ENCODE measurements at places on chromosomes 11 and 22.

GRCh38 chr22:48780597-48781277, 1046.9 kb downstream of the BRD1 start:
- no peak for DNase-seq

DNA sequence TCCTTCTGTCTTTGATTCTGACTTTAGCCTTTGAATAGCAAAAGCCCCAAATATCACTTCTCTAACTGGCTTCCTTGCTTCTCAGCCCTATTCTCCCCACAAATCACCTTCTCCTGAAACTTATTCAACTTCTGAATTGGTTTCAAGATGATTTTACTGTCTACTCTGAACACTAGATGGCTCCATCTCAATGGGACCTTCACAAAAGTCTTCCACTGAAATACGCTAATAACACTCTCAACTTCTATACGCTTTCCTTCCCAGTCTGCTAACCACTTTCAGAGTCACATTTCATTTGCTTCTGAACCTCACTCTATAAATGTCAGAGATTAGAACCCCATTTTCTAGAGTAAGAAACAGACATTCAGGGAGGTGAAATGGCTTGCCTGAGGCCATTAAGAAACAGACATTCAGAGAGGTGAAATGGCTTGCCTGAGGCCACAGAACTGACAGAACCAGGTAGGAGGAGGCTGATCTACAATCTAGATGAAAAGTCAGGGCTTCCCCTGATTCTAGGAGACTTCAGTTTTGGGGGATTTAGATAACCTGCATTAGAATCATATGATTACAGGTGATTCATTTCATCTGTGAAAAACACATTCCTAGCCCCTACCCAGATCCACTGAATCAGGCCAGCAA, 20.6 kb downstream of the MORC2 start:
- DNase-seq, result peak; percentile 62

GRCh38 chr11:61075891-61076290, 26.4 kb upstream of the CD5 start:
- peak; percentile 52 for DNase-seq

GRCh38 chr22:44337678-44338004, 24.9 kb upstream of the SHISAL1 start:
- peak; percentile 13 for DNase-seq

- DNase-seq, result no peak
Measured at GRCh38 chr11:102582140-102582539, 43.0 kb downstream of the MMP20 start.

GRCh38 chr22:39259666-39260065, 14.9 kb upstream of the PDGFB start:
- peak; percentile 78 for DNase-seq

DNA sequence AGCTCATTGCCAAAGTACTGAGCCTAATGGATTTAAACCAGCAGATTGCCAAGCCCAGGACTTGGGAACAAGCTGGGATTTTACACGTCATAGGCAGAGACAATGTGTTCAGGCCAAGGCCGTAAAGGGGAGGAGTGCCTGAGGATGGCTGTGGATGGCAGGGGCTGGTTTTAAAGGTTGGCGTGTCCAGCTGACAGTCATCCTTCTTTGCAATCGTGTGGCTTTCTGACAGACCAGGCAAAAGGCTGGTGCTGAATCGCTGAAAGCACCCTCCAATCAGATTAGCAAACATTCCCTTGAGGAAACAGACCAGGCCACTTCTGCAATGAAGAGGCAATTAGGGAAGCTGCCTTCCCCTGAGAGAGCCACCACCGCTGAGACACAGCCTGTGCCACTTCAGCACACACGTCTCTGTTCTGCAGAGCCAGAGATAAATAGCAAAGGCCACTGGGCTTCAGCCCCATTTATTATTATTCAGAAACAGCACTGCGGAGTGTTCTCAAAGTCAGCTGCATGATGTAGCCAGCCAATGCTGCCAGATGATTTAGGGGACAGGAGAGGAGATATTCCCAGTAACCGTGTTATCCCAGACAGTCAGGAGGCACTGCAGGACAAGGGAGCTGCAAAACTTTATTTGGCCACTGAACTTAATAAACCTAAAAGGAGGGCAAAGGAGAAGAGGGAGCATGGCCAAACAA, 54.2 kb upstream of the CSNK2A3 start:
- DNase-seq, result no peak

- no peak for DNase-seq
Measured at GRCh38 chr11:105000167-105000566, 22.8 kb downstream of the CASP5 start.

DNA sequence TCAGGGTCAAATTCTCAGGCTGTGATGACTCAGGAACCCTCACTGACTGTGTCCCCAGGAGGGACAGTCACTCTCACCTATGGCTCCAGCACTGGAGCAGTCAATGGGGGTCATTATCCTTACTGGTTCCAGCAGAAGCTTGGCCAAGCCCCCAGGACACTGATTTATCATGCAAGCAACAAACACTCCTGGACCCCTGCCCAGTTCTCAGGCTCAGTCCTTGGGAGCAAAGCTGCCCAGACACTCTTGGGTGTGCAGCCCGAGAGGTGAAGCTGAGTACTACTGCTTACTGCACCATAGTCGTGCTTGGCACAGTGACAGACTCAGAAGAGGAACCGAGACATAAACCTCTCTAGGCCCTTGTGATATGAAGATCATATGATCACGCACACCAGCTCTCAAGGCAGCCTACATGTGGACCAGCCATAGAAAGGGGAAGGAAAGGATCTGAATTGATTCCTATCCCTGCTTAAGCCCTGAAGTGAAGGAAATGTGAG, 58.2 kb downstream of the ZNF280B start:
- no peak for DNase-seq

DNA sequence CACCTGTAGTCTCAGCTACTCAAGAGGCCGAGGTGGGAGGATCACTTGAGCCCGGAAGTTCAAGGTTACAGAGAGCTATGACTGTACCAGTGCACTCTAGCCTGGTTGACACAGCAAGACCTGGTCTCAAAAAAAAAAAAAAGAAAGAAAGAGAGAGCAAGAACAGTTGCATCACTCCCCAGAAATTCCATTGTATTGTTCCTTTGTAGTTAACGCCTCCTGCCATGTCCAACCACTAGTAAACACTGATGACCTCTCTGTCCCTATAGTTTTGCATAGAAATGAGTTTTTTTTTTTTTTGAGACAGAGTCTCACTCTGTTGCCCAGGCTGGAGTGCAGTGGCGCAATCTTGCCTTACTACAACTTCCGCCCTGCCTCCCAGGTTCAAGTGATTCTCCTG, 10.8 kb downstream of the PATL1 start:
- peak; percentile 51 for DNase-seq

Measured in renal cortical epithelial cell (primary cell).